ENCODE measurements at places on chromosomes 5 and 9.

- no peak for DNase-seq
Observed at GRCh38 chr9:14066831-14067230, 247.1 kb downstream of the NFIB start.

GRCh38 chr9:33227008-33227398 lies 13.0 kb upstream of the SPINK4 start:
- DNase-seq, result no peak

- DNase-seq, result no peak
Observed at GRCh38 chr9:123814496-123814895, 115.4 kb downstream of the DENND1A start.

GRCh38 chr5:21680196-21680595 lies 1172.9 kb downstream of the CDH12 start:
- no peak for DNase-seq

DNA sequence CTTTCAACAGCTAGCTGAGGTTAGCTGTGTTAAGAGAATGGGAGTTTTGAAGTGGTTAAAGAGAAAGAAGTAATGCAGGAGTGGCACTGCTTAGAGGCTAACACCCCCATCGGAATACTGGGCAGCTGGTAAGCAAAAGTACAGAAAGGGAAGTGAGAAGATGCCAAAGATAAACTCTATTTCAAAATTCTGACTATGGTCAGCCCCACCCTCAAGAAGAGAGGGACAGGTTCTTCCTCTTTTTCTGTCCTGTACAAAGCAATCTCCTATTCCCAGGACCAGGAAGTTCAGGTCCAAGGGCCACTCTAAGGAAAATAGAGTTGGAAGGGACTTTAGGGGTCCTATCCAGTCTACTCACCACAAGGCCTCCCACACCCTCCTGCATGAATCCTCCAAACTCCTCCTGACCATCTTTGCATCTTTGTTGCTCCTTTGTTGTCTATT lies 45.9 kb upstream of the JAK2 start:
- DNase-seq, result no peak

DNA sequence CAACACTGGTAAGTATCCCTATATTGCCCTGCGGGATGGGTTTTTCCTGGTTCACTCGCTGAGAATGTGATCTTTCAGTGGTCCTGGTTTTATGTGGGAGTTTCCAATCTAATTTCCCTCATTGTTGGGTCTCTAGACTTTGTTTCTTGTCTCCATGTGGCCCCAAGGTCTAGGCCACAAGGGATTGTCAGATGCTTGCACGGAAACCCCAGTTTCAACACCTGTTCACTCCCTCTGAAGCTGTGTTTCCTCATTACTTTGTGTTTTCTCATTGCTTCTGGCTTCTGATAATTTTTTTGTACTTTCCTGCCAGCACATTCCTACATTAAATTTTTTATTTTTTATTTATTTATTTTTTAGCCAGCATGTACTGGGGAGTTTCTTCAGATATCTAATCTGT lies 191.5 kb downstream of the TTLL11 start:
- DNase-seq, result no peak

- DNase-seq, result no peak
Observed at GRCh38 chr9:126956917-126957686, 42.5 kb downstream of the RALGPS1 start.

DNA sequence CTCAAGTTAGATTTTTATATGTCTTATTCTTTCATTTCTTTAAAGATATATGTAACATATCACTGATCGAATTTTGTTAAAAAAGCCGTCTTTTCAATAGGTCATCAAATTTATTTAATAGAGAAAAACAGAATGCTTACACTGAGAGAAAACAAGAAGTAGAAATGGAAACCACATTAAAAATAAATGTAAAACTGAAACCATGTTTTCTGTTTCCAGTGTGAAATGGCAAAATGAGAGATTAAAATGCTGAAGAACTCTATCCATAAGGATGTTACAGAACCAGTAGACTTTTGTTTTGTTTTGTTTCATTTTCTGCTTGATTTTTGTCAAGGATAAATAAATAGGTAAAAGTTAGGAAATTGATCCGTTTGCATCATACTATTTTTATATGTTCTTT lies 210.1 kb downstream of the PRDM9 start:
- DNase-seq, result no peak

- no peak for DNase-seq
Observed at GRCh38 chr5:100890461-100891008, 12.5 kb downstream of the ST8SIA4 start.

GRCh38 chr9:137634016-137634415 lies 15.2 kb downstream of the EHMT1 start:
- DNase-seq, result no peak

DNA sequence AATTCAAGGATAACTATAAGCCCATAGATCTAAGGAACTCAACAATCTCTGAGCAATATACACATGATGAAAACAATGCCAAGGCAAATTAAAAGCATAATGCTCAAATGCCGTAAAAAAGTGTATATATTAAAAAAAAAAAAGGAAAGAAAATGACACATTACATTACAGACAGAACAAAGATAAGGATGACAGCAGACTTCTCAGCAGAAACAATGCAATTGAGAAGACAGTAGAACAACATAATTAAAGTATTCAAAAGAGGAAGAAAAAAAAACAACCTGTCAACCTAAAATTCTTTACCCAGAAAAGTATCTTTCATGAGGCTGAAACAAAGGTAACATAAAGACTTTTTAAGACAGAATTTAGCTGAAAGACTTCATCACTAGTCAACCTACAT lies 591.7 kb downstream of the ZNF608 start:
- no peak for DNase-seq

DNA sequence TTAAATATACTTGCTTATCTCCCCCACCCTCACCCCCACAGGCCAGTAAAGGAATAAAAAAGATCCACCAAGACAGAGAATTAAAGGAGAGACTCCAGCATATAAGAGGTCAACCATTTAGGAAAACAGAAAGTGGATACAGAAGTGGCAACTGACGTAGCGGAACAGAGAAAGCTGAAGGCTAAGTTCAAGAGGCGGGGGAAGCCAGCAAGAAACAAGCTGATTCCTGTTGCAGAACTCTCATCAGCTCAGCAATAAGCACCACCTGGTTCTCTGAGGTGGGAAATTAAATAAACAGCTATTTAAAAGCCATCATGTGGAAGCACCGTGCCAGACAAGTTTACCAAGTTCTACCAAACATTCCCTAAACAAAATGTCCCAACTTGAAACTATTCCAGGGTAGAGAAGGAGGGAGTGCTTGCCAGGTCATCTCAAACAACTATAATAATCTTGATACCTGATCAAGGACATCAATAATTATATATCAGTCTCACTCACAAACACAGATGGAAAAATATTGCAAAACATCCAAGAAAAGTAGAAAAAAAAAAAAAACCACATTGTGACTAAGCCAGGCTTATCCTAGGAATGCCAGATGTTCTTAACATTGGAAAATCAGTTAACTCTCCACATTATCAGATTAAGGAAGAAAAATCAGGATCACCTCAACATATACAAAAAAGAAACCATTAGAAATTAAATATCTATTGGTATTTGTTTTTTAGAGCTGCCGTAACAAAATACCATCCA lies 7.3 kb upstream of the ARL15 start:
- no peak for DNase-seq

GRCh38 chr9:136453326-136453725 lies 13.7 kb upstream of the INPP5E start:
- DNase-seq, result no peak

DNA sequence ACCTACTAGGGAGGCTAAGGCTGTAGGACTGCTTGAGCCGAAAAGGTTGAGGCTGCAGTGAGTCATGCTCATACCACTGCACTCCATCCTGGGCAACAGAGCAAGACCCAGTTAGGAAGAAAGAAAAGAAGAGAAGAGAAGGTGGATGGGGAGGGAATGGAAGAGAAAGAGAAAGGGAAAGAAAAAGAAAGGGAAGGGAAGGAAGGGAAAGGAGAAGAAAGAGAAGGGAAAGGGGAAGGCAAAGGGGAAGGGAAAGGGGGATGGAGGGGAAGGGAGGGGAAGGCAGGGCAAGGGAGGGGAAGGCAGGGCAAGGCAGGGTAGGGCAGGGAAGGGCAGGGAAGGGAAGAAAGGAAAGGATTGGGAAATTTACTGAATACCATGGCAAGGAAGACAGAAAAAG lies 157.0 kb downstream of the ACTL7B start:
- DNase-seq, result no peak

GRCh38 chr5:77208507-77209163 lies 1.8 kb upstream of the PDE8B start:
- peak; percentile 87 for DNase-seq

DNA sequence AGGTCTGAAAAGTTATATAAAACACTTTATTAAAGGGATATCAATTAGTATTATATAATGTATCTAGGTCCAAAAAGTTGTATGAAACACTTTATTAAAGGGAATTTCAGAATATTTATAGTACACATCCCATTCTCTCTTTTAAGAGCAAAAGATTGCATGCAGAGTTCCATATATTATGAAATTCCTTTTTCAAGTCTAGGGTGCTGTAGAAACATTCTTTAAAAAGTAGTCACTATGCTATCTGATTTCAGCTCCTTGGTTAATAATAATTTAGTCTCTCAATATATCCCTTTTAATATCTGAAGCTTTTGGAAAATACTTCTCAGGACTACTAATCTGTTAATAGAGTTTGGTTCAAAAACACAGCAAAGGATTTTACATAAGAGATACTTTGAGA lies 1496.1 kb upstream of the C9orf72 start:
- no peak for DNase-seq

GRCh38 chr5:171580502-171581265 lies 161.2 kb downstream of the FGF18 start:
- DNase-seq, result no peak

DNA sequence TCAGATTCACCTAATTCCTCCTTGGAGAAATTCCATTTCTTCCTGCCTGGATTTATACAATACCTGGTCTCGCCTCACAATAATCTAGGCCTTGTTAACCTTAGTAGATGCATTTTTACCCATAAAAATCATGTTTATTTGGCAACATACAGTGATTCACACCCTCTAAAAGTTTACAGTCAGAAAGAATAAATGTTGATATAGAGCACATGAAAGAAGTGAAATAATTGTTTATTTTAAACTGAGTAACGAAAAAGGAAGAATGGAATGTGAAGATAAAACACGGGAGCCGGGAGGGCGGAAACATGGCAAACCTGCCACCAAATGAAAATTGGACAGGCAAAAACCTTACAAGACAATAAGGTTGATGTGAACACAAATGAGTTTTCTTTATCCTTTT lies 28.9 kb upstream of the KCNN2 start:
- no peak for DNase-seq

DNA sequence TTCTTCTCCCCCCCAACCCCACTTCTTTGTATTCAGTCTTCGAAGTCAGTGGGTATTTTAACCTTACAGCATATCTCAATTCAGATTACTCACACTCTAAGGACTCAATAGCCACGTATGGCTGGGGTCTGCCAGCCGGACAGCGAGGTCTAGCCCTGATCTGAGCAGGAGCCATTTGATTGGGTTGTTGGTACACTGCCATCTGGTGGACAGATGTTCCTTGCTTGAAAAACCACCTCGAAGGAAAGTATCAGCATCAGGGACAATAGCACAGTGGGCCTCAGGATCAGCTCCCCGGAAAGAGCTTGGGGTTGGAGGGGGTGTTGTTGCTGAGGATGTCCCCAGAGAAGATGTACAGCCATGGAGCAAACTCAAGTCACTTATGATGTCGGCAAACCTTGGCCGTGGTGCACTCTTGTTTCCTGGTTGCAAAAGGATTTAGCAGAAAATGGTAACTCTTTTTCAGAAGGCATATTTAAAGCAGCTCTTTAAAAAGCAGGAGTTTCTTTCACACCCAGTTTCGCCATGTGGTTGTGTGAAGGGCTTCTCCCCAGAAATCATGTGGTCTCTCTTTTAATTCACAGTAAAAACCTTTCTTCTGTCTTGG lies 31.7 kb upstream of the KCNMB1 start:
- peak; percentile 44 for DNase-seq

GRCh38 chr5:101543780-101544179 lies 640.7 kb upstream of the ST8SIA4 start:
- DNase-seq, result no peak

DNA sequence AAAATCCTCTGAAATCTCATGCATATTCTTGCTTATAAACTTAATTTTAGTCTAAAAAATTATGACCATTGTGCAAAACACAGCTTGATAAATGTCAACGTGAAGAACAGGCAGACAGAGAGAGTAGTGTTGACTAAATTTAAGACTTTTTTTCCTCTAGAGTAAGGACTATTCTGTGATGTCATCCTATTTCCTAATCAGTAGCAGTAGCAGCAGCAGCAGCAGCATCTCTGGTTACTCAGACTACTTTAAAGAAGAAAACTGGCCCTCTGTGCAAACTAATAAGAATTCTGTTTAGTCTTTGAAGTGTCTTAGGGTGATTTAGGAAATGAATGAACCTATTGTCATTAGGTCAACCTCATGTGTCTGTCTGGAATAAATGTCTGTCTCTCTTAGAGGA lies 403.0 kb downstream of the HINT1 start:
- no peak for DNase-seq

DNA sequence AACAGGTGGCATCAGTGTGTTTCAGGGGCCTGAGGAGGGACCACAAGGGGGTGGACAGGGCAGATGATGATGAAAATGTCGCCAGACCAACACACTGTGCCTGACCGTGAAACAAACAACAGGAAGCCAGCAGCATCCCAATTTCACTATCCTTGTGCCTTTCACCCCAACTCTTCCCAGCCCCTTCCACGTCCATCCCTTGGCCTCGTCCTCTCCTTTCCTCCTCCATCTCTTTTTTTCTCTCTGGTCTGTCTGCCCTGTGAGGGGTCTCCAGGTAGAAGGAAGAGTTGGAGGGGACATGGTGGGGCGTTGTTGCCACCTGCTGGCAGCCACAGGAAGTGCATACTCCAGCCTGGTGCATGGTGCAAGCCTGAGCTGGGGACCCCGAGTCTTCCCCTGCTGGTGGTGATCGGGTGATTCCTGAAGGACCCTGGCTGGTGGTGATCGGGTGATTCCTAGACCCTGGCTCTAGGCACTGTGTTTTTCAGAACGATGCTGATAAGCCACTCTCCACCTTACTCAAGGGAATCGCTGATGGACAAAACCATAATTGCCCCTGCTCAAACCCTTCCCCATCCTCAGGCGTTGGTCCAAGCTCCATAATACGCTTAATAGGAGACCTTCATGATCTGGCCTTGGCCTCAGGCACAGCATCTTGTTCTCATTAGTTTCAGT lies 21.7 kb upstream of the NSD1 start:
- DNase-seq, result peak; percentile 58

- peak; percentile 57 for DNase-seq
Observed at GRCh38 chr5:151686674-151687407, at the start of gene SPARC. Gene SPARC (minus strand): TSS chr5:151686915. CDS start chr5:151676188, 10,727 bp downstream.

- DNase-seq, result no peak
Observed at GRCh38 chr5:90479611-90480385, 5.1 kb downstream of the POLR3G start.

DNA sequence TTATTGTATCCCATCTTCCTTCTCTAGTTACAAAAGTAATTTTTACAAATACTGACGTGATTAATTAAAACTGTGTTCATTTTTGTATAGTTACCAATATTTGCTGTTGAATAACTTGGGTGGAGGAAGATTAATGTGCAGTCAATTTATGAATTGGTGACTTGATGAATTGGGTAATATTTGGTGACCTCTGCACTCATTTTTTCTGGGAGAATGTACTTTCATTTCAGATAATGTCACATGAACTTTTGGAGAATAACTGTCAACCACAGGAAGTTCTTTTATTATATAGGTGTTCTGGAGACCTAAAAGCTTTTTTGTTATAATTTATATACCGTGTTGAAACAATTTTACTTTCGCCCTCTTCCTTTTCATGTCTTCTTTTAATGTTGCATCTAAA lies 26.4 kb upstream of the FKTN start:
- DNase-seq, result no peak

GRCh38 chr9:125629446-125629845 lies 77.6 kb downstream of the MAPKAP1 start:
- no peak for DNase-seq
